Naive thymus-derived CD4-positive, alpha-beta T cell (primary cell): ENCODE measurements at places on chromosomes 4 and X. TPM values are rescaled to one million over a fixed set of nuclear protein-coding genes. Genes with fewer than 3 reads are reported as not detected.

DNA sequence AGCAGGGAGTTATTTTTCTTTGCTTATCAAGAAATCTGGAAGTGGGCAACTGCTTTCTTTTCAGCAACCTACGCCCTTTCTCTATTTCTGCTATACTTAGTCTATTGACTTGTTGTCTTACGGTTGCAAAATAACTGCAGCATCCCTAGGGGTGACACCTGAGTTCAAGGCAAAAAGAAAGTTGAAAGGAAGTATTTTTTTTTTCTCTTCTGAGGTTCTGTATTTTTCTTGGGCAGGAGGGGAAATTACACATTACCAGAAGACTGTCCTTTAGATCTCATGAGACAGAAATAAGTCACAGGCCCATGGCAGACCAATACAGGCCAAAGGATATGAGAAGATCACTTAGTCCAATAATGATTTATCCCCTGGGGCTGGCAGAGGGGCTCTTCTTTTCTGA, 204.7 kb upstream of the CASK start:
- no peak for DNase-seq

GRCh38 chr4:52853351-52853750, 8.8 kb upstream of the RASL11B start:
- no peak for DNase-seq

GRCh38 chr4:153934688-153935017, 145.8 kb upstream of the SFRP2 start:
- DNase-seq, result no peak

DNA sequence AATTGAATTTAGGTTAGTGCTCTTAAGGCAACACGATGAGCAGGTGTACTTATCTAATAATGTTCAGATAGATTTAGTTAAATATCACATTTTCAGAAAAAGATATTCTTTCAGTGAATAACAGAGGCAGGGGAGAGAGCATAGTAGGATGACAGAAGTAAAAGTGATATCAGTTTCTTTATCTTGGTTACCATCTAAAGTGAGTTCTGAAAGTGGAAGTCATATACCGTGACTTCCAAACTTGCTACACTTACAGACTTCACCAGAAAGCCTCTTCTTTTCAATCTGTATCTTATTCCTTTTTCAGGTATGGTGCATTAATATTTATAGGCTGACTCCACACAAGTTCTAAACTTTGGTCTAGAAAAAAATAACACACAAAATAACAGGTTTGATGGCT, 124.9 kb downstream of the POU4F2 start:
- DNase-seq, result no peak

- DNase-seq, result no peak
Observed at GRCh38 chr4:105194328-105195231, 47.9 kb downstream of the TET2 start.

DNA sequence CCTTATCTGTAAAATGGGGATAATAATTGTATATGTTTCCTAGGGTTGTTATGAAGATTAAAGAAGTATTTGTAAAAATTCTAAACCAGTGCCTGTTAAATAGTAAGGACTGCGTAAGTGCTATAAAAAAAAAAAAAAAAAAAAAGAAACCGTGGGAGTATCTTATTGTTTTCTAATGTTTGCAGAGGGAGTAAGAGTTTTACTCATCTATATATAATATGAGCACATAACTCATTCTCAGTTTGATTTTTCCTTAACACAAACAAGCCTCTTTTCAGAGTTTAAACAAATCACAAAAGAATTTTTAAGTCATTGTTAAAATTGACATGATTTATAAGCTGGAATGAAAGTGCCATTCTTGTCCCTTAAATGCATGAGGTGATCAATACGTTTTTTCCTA, 104.9 kb downstream of the AMELX start:
- no peak for DNase-seq

DNA sequence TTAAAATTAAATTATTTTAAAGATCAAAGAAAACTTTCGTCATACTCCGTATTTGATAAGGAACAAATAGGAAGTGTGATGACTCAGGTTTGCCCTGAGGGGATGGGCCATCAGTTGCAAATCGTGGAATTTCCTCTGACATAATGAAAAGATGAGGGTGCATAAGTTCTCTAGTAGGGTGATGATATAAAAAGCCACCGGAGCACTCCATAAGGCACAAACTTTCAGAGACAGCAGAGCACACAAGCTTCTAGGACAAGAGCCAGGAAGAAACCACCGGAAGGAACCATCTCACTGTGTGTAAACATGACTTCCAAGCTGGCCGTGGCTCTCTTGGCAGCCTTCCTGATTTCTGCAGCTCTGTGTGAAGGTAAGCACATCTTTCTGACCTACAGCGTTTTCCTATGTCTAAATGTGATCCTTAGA, at the start of gene CXCL8:
TSS of gene CXCL8 (plus strand) at position 217 of the 426 bp plus-strand sequence. CDS start at position 307, 90 bp downstream.
- DNase-seq, result no peak

- no peak for DNase-seq
Observed at GRCh38 chr4:65943076-65943475, 272.8 kb upstream of the EPHA5 start.

DNA sequence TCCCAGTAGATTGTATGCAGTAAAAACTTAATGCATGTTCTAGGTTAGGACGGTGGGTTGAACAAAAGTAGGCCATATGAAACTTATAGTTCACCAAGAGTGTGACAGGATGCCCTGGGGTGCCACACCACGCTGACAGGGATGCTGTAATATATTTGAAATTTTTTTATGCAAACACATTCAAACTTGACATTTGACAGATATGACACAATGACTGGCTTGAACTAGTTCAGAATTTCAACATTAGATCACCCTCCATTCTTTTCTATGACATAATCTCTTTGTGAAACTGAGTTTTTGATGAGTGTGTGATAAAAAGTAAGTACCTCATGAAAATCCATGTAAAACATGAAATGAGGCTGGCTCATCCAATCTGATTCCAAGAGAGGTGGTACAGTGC, 198.4 kb downstream of the PALLD start:
- no peak for DNase-seq

DNA sequence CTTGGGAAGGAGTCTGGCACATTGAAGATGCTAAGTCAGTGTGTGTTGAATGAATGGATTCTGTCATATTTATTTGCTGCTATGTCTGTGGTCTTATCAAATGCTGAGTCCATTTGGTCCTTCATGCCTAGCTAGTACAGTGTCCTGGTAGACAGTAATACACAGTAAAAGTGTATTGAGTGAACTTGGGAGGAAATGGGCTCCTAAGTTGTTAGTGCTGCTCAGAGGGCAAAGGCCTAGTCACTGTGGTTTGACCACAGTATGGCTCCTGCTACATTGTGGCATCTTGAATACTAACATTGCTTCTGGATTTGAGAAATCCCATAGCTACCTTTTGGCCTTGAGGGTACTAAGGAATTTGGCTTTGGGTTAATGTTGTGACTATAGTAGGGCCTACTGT, 33.9 kb downstream of the MTM1 start:
- DNase-seq, result no peak

- DNase-seq, result no peak
Observed at GRCh38 chrX:71464968-71465367, 67.9 kb upstream of the OGT start.

- no peak for DNase-seq
Observed at GRCh38 chrX:100341142-100341510, 68.9 kb downstream of the PCDH19 start.

DNA sequence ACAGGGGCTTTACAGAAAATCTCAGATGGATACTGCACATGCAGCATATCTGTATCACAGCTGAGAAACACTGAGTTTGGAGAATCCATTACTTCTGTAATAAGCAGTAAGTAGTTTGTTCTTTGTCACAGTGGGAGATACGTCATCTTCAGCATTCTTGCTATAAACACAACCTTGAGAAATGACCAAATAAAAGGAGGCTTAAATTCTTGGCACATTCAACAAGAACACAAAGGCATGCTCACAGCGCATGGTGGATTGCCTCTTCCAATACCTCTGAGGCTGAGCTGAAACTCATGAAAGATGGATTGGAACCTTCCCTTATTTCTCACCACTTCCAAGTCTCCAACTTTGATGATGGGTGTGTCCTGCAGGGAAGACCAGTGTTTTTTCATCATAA, 54.5 kb downstream of the ANXA5 start:
- no peak for DNase-seq

DNA sequence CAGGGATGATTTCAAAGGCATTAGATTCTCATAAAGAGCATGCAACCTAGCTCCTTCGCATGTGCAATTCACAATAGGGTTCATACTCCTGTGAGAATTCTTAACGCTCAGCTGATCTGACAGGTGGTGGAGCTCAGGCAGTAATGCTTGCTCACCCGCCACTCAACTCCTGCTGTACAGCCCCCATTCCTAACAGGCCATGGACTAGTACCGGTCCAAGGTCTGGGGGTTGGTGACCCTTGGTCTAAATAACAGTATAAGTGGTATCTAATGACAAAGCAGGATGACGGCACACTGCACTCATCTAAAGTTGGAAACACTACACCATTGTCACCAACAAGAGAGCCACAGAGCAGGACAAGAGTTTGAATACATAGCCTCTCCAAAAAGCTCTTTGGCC, 28.5 kb downstream of the ADGRA3 start:
- DNase-seq, result no peak

DNA sequence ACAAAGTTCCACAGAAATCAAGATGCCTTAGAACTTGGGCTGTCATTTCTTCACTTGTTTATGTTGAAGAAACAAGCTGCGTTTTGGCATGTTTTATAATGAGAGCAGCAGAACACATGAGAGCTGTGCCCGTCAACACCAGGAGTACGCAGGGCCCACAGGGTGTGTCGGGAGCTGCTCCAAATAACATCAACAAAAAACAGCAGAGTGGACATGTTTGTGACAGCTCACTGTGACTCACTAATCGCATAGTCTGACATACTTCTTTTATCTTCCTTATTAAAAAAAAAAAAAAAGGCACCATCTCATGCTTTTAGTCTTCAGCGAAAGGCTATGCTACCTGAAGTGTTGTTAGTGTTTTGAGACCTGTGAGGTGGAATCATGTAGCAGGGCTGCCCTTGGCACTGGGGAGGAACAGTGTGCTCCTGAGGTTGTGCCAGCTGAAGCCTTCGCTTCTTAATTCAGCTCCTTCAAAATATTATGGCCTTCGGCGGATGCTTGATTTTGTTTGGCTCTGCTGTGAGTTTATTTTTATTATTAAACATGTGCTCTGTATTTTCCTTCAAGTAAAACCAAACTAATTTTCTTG, 32.8 kb downstream of the FHDC1 start:
- DNase-seq, result no peak

DNA sequence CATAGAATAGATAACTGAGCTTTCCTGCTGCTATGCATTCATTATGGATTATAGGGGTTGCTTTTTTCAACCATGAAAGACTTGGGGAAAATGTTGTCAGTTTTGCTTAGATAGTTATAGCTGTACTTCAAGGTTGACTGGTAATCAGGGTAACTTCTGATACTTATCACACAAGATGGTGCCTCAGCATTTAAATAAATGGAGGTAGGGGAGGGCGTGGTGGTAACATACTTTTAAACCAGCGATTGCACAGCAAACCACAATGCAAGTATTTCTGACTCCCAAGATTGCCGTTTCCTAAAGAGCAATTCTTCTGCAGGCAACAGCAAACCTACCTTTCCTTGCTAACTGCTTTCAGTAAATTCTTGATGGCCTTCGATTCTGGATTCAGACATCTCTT, 1.3 kb downstream of the CXCL10 start:
- DNase-seq, result no peak

DNA sequence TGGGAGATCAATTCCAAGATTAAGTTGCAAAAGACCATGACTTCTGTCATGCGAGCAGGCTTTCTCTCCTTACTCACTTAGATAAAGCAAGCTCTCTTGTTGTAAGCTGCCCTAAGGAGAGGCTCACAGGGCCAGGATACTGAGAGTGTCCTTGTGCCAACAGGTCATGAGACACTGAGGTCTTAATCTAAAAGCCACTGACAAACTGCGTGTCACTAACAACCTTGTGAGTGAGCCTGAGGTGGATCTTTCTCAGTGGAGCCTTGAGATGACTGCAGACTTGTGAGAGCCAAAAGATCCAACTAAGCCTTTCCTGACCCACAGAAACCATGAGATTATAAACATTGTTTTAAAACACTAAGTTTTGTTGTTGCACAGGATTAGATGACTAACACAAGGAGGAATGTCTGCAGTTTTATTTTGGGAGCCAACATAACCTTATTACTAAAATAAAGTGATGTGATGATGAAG, 170.5 kb downstream of the SLC39A8 start:
- DNase-seq, result no peak

DNA sequence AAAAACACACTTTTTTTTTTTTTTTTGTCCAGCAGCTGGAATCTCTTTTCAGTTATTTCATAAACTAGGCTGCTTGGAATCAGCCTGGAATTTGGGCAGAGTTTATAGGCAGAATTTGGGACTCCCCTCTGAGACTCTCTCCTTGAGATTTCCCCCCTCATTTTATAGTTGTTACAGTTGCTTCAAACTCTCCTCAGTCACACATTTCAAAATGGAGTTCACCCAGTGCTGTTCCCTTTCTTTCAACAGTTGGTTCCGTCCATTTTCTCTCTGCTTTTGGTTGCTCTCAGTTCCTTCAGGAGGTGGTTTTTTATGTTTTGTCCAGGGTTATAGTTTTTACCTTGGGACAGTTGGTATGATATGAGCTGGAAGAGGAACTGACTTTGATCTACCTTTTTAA, 27.5 kb downstream of the NSD2 start:
- no peak for DNase-seq

DNA sequence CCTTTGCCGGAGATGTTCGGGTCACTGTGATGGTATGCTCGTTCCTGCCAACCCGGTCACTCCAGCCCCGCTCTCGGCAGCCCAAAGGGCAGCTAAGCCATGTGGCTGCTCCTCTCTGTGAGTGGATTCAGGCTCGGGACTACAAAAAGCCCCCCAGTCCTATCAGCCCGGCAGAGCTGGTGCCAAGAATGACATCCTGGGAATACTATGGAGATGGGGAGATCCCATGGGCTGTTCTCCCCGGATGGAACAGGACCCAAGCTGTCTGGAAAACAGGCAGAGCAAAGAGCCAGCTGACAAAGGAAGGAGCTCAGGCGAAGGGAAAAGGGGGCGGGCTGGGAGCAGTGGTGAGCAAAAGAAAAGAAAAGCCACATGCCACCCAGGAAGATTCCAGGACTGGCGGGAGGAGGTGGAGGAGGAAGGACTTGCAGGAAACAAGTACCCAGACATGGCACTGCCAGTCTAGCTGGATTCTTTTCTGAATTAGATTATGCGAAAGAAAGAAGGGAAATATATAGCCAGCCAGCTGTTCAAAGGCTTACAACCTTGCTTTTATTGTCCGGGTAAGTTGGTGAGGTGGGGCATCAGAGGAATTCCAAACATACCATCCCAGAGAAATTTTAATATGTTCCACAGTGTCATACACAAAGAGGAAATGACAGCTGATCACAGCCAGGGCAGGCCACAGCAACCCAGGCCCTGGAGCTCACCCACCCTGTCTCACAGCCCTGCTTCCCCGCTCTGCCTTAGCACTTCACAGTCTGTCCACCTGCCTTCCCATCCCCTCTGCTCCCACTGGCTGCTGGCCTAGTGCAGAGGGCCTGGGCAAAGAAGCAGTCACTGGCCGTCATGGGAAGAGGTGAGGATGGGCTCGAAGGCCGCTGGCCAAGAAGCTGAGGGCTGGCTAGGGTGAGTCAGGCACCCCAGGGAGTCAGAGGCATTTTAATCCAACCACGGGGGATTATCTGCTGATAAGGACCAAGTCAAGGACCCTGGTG, 3.4 kb downstream of the NDP start:
- no peak for DNase-seq

The MGARP gene
- 0.32 TPM for polyA plus RNA-seq

The NEXMIF gene
- 0.82 TPM for polyA plus RNA-seq

The NSUN7 gene
- polyA plus RNA-seq, result not detected

The H2BW1 gene
- not detected for polyA plus RNA-seq

The CWH43 gene
- not detected for polyA plus RNA-seq

The SSX4 gene
- polyA plus RNA-seq, result not detected

The AMTN gene
- polyA plus RNA-seq, result not detected

The POU4F2 gene
- not detected for polyA plus RNA-seq

The PCDH7 gene
- not detected for polyA plus RNA-seq

The FRMPD4 gene
- not detected for polyA plus RNA-seq
